ENCODE measurements at places on chromosomes 4 and X.

- no peak for DNase-seq
Measured at GRCh38 chr4:41185614-41186592, 28.4 kb downstream of the APBB2 start.

- no peak for DNase-seq
Measured at GRCh38 chr4:112282860-112283667, 2.6 kb downstream of the TIFA start.

DNA sequence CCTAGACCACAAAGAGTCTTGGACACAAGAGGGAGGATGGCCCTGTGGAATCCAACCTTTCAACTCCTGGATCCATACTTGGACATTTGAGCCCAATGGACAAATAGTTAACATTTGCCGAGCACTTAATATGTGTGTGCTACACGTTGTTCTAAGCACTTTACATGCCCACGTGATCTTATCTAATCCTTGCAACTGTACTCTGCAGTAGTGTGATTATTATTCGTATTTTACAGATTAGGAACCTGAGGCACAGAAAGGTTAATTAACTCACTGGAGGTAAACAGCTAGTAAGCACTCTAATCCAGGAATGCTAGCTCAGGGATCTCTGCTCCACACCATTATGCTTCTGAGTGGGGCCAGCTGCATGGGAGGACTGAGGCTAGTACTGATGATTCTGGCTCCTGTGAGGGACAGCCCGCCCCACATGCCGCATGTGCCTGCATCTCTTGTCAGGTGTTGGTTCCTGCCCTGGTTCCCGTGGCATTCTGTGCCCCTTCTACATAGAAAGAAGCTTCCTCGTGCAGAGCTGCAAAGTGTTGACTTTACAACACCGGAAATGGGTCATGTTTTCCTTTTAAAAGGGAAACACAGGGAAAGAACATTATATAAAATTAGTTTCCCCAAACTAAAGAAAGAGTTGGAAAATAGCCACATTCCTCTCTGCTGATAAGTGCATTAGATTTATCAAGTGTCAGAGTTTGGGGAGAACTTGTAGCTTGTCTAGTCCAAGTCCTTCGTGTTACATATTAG, 34.8 kb downstream of the PLAC1 start:
- no peak for DNase-seq

- no peak for DNase-seq
Measured at GRCh38 chrX:153621949-153622598, 23.1 kb upstream of the CCNQ start.

DNA sequence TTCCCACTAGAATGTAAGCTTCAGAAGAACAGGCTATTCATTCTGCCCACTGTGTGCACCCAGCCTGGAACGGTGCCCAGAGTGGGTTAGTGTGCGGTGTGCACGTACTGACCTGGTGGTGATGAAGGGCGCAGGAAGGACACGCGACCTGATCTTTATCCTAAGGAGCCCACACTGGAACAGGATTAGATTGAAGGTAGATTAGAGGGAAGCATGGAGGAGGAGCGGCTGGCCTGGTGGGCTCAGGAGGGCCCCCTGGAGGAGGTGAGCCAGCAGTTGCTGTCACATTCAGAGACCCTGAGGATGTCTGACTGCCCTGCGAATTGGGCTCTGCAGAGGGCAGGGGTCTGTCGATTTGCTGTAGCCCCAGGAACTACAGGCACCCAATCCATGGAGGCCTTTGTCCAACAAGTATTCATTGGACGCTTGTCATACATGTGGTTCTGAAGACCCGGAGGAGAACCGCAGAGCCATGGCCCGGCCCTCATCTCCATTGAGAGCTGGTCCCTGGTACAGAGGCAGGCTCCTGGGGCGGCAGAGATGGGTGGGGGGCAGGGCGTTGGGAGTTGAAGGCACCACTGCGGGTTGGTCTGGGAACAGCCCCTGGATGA, 73.2 kb downstream of the HTRA3 start:
- DNase-seq = peak; percentile 65

GRCh38 chr4:53994382-53995102, 69.9 kb downstream of the CHIC2 start:
- no peak for DNase-seq

- DNase-seq = no peak
Measured at GRCh38 chr4:152943672-152944071, 7.5 kb downstream of the FHDC1 start.

GRCh38 chrX:68938244-68939004, 109.6 kb downstream of the EFNB1 start:
- DNase-seq = peak; percentile 50

DNA sequence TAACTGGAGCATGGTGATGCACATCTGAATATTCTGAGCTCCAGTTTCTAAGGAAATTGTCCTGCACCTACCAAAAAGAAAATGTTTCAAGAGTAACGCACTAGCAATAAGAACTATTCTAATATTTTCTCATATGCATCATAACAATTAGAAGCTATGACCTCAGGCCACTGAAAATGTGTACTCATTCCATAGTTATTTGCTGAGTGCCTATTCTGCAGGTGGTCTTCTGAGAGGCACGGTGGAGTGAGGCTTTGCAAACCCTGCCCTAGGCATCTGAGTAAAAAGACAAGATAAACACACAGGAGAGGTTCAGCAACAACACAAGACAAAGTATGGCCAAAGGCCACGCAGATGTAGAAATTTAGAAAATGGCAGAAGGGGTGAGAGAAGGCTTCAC, 23.7 kb downstream of the SLC10A6 start:
- no peak for DNase-seq

DNA sequence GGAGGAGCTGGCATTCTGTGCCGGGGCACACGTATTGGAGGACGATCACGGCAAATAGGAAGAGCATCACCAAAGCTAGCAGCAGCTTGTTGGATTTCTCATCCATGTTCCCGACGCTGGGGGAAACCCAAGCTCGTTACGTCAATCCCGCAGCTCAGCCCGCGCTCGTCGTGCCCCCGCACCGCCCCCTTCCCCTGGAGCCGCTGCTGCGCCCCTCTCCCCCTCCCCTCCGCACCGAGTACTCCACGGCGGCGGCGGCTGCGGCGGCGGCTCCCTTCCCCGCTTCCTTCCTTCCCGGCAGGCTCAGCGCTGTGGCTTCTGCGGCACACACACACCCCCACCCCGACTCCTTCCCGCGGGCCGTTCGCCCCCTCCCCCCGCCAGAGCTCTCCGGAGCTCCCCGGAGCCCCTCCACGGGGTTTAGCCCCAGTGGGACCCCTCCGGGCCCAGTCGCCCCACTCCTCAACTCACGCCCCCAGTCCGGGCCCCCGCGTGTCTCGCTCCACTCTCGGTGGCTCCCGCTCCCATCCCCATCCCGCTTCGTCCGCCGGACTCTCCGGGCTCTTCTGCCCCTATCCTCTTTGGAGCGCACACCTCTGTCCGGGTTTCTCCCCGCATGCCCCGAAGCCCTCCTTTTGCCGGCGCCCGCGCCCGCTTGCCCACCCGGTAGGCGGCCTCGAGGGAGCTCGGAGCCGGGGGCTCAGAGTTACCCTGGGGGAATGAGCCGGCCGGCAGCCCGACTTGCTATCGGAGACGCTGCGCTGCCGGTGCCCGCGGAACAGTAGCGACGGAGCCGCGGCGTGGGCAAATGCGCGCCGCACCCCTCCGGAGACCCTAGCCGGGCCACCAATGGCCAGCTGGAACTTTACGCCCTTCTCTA, 978 bp downstream of the HS6ST2 start:
- no peak for DNase-seq

GRCh38 chrX:154775419-154776349, 13.0 kb downstream of the DKC1 start:
- no peak for DNase-seq

DNA sequence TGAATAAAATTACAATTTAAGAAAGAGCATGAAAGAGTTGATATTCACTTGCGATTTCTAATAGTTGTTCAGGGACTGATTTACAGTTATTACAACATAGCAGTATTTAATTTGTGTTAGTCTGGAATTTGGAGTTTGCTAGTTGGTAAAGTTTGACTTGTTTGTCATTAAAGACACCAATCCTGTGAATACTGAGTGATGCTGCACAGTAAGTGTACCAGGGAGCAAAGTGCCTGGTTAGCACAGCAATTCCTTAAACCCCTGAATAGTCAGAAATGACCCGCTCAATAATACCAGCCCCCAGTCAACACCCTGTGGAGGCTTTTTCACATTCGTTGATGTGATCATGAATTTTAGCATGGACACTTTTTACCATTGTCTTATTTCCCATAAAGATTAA, 122.2 kb upstream of the GC start:
- no peak for DNase-seq

DNA sequence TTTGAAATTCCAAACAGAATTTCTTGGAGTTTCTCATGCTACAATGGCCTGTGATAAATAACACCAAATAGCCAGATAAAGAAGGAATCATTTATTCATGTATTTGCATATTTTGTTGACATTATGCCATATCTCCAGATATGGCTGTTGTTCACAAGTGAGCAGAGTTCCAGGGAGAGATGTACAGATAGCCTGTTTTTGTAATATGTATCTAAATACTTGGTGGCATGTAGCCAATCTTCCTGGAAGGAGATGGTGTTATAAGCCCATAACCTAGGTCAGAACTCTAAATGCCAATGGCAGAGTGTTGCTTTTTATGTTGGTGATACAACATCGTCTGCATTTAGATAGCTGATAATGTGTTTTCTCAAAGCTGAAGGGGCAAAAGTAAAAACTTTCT, 292.2 kb downstream of the FBXO8 start:
- no peak for DNase-seq

- DNase-seq = no peak
Measured at GRCh38 chrX:13868591-13868990, 51.7 kb upstream of the GPM6B start.

DNA sequence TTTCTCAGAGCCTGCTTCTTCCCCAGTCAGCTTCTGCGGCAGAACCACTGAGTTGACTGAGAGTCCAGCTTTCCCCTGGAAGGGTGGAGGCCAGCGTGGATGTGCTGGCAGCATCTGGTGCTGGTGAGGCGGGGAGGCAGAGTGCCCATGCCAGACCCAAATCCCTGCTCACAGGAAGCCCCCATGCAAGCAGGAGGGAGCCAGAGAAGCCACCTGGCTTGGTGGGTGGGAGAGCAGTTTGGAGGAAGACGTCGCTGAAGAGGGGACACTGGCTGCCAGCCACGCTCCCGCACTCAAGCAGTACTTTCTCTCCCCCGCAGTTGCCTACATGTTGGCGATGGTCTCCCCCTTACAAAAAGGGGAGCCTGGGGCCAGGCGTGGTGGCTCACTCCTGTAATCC, 6.0 kb downstream of the PDZD4 start:
- DNase-seq = peak; percentile 42

GRCh38 chrX:31847773-31848172, 775.9 kb upstream of the FTHL17 start:
- no peak for DNase-seq

GRCh38 chr4:99436462-99436861, 1.3 kb upstream of the ADH7 start:
- DNase-seq = no peak

DNA sequence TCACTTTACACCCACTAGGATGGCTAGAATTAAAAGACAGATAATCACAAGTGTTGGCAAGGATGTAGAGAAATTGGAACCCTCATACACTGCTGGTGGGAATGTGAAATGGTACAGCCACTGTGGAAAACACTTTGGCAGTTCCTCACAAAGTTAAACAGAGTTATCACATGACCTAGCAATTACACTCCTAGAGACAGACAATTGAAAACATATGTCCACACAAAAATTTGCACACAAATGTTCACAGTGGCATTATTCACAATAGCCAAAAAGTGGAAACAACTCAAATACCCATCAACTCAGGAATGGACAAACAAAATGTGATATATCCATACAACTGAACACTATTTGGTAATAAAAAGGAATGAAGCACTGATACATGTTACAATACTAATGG, 5.7 kb downstream of the ZNF280C start:
- no peak for DNase-seq

GRCh38 chr4:125538670-125539069, 223.9 kb downstream of the FAT4 start:
- no peak for DNase-seq

- DNase-seq = no peak
Measured at GRCh38 chrX:31384471-31384870, 312.6 kb upstream of the FTHL17 start.

- no peak for DNase-seq
Measured at GRCh38 chr4:3860913-3861636, 94.9 kb downstream of the ADRA2C start.

DNA sequence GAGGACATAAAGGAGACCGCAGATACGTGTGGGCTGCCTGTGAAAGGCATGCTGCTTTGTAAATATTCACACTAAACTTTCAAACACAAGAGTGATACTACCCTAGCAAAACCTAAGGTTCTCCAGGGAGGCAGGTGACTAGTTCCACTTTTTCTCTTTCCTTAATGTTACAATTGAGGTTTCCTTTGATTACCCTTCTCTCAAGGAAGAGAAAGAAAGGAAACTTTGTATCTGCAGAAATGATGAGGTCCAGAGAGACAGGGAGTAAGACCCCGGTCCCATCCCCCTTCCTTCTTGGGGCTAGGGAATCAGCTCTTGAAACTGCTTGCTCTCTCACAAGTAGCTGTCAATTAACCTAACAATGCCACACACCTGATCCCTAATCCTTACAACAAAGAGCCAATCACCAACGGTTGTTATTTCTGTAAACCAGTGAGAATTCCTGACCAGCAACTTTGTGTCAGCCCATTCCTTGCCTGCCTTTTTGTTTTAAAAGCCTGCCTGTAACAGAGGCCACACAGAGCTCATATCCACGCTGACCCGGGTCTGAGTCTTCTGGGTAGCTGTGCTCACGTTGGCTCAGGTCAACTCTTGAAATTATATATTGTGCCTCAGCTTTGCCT, 754.8 kb upstream of the FRG1 start:
- no peak for DNase-seq

- DNase-seq = no peak
Measured at GRCh38 chr4:176758731-176759130, 34.0 kb downstream of the VEGFC start.

DNA sequence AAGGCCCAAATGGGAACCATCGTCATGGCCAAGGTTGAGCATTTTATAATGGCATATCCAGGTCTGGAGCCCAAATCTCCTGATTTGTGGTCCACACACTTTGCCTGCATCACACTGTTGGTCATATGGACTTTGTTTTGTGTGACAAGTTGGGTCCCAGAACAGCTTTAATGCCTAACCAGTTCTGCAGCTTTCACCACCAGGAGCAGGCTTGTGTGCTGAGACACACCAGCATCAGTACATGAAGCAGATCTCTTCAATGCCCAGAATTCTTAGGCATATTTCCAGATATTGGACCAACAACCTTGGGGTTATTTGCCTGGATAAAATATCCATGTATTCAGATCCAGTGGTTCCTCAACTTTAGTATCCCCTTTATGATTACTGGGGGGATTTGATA, 371.3 kb downstream of the FBXW7 start:
- no peak for DNase-seq

GRCh38 chrX:154542723-154543424, 3.8 kb downstream of the G6PD start:
- no peak for DNase-seq

- no peak for DNase-seq
Measured at GRCh38 chr4:159177265-159178150, 74.6 kb downstream of the RAPGEF2 start.

DNA sequence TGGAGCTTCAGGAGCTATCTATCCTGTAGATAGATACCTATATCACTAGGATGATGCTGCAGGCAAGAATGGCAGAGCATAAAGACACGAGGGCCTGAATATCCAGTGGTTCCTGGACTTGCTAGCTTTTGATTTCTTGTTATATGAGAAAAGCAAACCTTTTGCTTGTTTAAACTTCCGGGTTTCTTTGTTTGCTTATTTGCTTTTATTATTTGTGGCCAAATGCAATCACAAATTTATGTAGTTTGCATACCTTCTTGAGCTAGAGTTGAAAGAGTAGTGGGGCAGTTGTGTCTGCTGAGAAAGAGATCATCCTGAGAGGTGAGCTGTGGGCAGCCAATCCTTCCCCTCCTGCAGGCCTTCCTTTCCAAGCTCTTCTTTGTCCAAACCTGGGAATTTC, 245.7 kb downstream of the AR start:
- DNase-seq = no peak
